ENCODE measurements at places on chromosomes 6 and 20.

DNA sequence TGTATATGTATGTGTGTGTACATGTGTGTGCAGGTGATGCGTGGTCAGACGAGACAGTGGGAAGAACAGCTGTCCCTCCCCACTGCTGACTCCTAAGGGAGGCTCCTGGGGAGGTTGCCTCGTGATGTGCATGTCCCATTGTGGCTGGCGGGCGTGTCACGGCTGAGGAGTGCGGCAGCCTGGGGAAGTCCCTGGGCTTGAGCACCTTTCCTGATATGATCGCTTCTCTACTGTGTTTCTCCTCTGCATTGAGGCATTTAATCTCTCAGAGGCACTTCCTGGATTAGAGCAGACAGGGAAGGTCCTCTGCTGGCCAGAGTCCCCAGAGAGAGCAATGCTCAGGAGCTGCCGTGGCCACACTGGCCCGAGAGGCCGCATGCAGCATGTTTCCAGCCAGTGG, 11.4 kb downstream of the NPBWR2 start:
- DNase-seq = no peak

DNA sequence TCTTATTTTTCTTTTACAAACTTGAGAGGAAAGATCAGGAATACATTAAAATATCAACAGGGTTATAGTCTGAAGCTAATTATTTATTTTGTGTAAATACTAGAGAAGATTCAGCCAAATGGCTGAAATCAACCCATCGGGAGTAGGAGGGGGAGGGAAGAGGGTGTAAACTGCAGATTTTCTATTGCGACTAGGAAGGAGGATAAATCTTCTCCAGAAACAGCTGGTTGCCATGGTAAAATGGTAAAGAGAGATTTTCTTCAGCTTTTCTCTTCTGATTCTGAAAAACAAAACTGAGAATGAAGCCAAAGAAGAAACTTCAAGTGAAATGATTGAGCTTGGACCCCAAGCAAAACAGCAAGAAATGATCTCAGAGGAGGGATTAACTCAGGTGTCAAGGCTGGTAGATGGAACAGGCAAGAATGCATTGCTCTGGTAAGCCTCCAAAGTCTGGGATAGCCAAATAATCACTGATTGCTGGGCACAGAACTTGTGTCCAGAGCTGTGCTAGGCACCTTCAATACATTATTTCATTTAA, 193.5 kb upstream of the SPTLC3 start:
- no peak for DNase-seq

GRCh38 chr6:139017227-139017626, 11.3 kb upstream of the ABRACL start:
- DNase-seq = no peak

- no peak for DNase-seq
Observed at GRCh38 chr6:36865835-36866234, 8.8 kb downstream of the PPIL1 start.

- DNase-seq = no peak
Observed at GRCh38 chr6:2220154-2220553, 25.3 kb downstream of the GMDS start.
